Left renal cortex interstitium (tissue), 4 donors: ENCODE measurements at places on chromosomes 13 and 19.

GRCh38 chr13:50033725-50034124, 18.5 kb downstream of the KCNRG start:
- no peak for DNase-seq

- no peak for DNase-seq
These were observed 372.3 kb downstream of the NDFIP2 start for GRCh38 chr13:79853251-79853650.

- peak; percentile 21 for DNase-seq
These were observed 547.0 kb upstream of the SLITRK5 start for GRCh38 chr13:87123987-87124784.

DNA sequence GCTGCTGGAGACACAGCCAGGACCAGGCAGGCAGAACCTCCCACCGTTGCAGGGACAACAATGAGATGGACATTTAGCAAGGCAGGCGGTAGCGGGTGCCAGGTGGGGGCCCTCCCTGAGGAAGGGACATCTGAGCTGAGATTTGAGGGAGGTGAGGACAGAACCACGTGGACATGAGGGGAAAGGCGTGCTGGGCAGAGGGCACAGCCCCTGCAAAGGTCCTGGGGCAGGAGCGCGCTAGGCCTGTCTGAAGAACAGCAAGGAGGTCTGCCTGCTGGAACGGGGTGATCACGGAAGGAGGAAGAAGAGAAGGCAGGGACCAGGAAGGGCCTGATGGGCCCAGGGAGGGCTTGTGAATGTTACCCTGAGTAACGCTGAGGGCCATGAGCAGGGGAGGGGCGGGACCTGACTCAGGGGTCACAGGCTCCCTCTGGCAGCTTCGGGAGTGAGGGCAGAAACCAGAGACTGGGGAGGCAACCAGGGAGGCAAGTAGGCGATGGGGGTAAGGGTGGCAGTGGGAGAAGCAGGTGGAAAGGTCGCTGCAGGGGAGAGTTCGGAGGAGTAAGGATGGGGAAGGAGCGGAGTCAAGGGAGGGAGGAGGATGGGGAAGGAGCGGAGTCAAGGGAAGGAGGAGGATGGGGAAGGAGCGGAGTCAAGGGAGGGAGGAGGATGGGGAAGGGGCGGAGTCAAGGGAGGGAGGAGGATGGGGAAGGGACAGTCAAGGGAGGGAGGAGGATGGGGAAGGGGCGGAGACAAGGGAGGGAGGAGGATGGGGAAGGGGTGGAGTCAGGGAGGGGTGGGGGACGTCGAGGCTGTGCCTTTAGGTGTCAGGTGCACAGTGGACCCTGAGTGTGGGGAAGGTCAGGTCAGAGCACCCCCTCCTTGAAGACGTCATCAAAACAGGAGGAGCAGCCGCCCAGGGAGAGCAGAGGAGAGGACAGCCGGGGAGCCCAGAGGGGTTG, 15.7 kb upstream of the B3GNT3 start:
- no peak for DNase-seq

DNA sequence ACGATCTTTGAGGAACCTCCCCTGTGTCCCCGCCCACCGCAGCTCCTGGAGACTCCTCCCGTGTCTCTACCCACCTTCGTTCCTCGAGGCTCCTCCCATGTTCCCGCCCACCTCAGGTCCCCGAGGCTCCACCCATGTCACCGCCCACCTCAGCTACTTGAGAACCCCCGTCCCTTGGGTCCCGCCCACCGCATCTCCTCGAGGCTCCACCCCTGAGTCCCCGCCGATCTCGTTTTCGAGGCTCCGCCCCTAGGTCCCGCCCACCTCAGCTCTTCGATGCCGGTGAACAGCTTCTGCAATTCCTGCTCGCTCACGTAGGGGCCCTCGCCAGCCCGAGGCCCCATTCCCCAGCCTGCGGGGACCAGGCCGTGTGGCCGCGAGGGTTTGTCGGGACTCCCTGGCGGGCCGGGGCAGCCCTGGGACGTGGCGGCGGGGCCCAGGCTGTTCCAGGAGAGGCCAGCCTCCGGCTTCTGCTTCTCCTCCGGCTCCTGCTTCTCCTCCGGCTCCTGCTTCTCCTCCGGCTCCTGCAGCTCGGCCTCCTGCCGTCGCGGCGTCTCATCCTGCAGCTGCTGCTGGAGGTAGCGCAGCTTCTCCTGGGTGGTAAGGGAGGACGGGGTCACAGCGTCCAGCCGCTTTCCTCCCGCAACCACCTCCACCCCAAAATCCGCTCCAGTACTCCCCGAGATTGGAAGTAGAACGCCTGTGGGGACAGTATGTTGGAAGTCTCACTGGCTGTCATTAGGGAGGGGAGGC, 16.7 kb downstream of the TSKS start:
- DNase-seq = no peak

- no peak for DNase-seq
These were observed 28.6 kb downstream of the PRAM1 start for GRCh38 chr19:8473648-8474476.

DNA sequence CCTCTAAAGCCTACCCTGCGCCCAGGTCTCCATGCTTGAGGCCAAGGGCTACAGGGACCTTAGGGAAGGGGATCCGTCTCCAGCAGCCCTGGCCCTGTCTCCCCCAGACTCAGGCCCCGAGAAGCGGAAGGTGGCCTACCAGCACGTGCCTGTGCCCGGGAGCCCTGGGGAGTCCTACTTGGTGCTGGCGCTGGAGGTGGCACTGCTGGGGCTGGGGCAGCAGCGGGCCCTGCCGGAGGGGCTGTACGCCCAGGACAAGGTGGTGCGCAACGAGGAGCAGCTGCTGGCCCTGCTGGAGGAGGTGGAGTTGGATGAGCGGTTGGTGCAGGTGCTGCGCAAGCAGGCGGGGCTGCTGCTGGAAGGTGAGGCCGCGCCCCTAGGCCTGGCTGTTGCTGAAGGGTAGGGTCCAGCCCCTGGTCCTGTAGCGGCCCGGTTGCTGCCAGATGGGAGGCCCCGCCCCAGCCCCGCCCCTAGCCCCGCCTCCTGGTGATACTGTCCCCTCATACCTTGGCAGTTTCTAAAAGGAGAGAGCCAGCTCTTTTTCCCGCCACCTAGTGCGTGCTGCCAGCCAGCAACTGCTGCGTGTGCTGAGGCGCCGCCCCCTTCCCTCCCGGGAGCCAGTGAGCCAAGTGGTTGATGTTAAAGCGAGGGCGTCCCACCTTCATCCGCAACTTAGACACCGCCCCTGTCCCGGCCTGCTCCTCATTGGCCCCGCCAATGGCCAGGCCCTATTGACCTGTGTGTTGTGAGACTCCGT, 22.6 kb downstream of the ZSWIM4 start:
- DNase-seq = no peak

DNA sequence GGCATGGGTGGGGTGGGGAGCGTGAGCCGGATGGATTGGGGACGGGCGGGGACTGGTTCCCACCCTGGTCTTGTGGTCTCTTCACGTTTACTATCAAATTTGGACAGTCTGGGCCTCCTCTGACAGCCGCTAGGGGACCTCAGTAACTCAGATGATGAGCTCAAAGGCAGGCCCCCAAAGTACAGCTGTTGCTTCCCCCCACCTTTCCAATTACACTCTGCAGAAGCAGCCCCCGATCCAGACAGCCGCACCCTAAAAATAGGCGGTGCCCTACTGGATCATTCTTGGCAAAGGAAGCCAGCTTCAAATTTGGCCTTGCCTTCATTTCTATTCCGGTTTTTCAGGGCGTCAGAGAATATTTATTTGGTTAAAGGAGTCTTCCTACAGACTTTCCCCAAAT, 1.9 kb upstream of the FOXO1 start:
- DNase-seq = no peak

- DNase-seq = no peak
These were observed 20.4 kb upstream of the GNA15 start for GRCh38 chr19:3115411-3115810.

- DNase-seq = no peak
These were observed 11.9 kb downstream of the PEAK3 start for GRCh38 chr19:2270157-2270422.

DNA sequence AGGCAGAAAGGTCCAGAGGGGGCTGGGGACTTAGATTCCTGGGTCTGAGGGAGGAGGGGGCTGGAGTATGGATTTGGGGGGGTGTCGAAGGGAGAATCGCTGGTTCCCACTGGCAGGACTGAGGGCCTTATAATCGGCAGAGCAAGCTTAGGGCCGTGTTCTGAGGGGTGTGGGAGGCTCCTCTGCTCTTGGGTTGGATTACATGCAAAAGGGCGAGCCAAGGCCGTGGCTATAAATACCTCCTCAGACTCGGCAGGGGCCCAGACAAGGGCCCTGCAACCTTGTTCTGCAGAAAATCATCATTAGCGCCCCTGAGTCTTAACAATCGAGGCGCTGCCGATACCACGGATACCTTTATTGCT, 707 bp upstream of the MAMSTR start:
- no peak for DNase-seq
